ENCODE measurements at places on chromosomes 7 and 10.

- no peak for DNase-seq
Measured at GRCh38 chr7:39621784-39622411, 1.5 kb upstream of the RALA start.

- no peak for DNase-seq
Measured at GRCh38 chr10:4170633-4171314, 385.8 kb upstream of the KLF6 start.

DNA sequence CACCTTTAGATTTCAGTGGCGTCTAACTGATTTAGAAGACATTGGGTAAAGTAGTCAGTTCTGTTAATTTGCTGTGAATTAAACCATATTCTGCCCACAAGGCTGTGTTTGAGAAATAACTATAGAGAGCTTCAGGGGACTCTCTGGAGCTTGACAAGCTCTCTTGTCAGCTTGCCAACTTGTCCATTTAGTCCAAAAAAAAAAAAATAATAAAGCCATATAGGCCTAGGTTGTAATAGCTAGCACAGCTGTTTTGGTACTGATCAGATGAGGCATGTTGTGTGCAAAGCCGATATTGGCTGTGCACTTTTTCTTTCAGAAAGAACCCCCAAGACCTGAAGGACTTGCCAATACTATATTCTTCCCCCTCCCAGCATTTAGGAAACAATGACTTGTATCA, 20.2 kb upstream of the ZNF282 start:
- no peak for DNase-seq

DNA sequence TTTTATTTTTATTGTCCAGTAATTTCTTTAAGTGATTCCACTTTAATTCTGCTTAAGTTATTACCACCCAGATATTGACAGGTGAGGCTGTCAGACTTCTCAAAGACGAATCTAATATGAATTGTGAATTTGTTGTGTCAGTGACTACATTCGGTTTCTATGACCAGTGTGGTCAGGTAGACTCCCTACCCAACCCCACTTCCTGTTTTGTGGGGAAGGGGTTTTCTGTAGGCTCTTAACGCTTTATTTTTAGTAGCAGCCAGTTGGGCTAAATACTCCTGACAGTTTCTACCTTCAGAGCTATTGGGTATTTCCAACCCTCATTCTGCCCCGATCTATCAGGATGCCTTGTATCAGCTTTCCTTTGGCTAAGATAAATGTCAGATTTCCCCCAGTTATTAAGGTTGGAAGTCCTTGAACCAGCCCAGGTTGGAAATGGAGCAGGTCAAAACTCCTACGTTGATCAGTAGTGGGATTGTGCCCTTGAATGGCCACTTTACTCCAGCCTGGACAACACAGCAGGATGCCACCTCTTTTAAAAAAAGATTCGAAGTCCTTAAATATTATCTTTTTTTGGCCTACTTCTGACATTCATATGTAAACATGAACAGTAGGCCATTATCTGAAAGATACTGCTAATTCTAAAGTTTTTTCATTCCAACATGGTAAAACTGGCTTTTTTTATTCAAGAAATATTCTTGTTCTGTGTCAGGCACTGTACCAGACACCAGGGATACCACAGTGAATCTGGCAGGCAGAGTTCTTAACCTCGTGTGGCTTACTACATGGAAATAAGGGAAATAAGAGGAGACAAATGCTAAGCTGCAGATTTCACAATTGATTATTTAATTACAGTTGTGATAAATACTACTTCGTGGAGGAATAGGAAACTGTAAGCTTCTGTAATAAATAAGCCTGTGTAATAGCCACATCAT, 133.3 kb upstream of the SAMD8 start:
- no peak for DNase-seq

GRCh38 chr10:12597788-12598765, 248.7 kb downstream of the CAMK1D start:
- no peak for DNase-seq

DNA sequence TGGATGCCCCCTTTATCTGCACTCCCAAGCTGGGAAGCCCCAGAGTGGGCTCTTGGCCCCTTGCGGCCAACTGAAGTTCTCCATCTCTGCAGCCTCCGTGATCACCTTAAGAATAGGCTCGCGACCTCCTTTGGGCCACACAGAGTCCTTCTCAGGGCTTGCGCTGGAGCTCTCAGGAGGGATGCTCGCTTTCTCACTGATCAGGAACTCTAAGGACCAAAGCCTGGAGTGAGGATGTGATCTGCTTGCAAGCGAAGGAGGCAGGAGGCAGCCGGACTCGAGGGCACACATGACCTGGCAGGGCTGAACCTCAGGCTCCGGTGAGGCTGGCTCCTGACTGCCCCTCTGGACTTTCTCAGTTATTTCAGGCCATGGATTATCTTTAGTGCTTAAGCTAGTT, 192.1 kb upstream of the MKI67 start:
- DNase-seq: no peak

DNA sequence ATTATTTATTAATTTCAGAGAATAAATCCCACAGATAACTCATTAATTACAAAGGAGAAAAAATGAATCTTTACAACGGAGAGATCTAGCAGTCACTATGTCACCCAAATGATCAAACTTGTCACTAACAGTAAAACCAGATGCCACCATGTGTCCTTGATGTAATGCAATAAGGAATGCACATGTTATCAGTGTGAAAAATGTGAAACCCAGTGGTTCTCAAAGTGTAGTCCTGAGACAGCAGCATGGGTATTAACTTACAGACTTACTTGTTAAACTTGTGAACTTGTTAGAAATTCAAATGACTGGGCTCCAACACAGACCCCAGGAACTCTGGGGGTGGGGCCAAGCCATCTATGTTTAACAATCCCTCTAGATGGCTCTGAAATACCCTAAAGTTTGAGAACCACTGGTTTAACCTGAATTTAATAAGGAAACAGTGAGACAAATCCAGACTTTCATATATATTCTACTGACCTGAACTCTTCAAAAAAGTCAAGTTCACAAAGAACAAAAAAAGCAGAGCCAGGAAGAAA, 77.4 kb downstream of the RNLS start:
- DNase-seq: no peak

GRCh38 chr7:5754981-5755599, 26.4 kb downstream of the RNF216 start:
- no peak for DNase-seq

- no peak for DNase-seq
Measured at GRCh38 chr7:157503229-157503628, 166.4 kb downstream of the DNAJB6 start.

GRCh38 chr10:48511875-48512231, 93.0 kb downstream of the ARHGAP22 start:
- no peak for DNase-seq

DNA sequence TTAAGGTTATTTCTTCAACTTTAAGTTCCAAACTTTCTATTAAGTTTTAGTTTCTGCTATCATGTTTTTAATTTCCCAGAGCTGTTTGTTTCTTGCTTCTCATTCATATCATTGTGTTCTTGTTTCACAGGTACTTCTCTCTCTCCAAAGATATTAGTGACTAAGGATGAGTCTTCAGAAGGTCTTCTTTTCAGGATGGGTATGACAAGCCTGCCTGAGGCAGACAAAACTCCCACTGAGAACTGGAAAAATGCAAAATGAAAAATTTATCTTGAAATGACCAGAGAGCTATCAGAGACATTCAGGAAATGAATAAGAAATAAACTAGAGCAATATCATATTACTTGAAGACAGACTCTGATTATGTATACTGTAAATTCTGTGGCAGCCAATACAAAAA, 110.8 kb upstream of the EGFR start:
- DNase-seq: no peak

- peak; percentile 94 for DNase-seq
Measured at GRCh38 chr7:149873074-149873969, at the start of gene ATP6V0E2. Gene ATP6V0E2 (plus strand): TSS chr7:149873969. CDS start chr7:149874066, 97 bp downstream.

DNA sequence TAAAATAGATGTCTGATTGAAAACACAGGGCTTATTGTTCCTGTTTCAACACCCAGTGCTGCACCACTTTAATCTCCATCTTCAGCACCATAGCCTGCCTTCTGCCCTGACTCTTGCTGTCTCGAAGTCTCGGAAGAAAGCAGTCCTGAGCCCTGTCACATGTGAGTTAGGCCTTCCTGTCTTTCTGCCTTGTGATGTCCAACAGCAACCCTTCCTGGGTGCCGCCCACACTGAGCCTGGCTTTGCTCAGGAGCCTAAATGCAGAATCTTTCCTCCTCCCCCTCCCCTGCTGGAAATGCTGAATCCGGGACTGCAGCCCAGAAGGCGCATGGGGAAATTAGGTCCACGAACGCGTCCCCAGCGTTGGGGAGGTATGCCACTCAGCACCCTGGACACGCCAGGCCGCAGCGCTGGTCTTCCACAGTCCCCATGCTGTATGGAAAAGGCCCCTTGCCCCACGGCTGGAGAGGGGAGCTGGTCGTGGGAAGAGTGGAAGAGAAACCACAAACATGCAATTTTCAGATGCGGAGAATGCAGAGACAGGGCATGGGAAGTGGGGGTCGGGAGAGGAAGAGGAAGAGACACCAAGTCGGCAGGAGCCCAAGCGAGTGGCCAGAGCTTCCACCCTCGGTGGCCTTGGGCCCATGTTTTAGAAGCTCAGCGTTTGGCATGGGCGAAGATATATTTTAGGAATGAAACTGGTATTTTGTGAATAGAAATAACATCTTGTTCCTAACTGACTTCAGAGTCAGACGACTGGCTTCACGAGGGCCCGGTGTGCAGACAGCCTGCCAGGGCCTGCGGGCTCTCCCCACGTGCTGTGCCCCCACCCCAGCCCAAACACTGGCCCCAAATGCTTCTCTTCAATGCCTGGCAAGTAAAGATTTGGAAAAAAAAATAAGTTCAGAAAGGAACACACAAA, 656.1 kb upstream of the FOXK1 start:
- DNase-seq: no peak

GRCh38 chr7:54946764-54947163, 72.1 kb upstream of the EGFR start:
- DNase-seq: no peak

DNA sequence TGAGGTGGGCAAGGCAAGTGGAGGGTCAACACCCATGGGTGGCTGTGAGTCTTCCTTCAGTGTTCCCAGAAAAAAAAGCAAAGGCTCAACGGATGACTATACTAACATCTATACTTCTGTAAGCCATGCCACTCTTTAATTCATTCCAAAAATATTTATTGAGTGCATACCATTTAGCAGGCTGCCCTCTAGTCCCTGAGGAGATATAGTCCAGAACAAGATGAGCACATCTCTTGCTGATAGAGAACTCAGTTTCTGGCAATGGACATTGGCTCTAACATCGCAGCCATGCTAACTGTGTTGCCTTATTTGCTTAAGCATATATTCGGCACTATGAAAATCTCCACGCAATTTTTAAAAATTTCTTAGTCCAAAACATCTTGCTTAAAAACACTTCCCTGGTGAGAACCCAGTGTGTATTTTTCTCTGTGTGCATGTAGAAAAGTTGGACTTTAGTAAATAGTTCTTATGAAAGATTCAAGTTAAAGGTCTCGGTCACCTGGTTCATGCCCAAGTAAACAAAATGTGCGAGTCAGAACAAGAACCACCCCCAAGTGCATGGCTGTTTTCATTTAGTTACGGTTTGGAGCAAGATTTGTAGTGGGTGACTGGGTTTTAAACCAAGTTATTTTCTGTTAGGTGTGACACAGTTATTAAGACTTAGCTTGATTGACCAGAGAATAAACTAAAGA, 69.8 kb downstream of the MET start:
- no peak for DNase-seq

DNA sequence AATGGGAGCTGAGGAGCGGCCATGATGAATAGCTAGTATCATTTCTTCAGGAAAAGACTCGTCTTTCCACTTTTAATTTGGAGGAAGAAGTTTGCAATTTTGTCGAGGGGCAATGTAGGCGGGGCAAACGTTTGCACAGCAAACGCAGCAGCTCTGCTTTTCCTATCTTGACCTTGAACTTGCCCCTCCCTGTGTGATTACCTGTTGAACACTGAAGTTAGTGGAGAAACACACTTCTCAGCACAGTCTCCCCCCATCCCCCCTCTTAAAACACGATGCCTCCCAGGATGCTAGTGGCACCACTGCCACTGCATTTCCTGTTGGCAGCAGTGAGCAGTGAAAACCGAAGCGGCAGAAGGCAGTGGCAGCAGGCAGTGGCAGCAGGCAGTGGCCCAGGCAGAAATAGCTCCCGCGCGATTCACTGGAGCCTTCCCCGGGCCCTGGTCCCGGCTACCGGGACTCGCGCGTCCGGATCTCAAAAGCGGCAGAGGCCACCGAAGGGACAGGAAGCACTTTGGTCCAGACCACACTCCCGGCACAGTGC, at the start of gene EPDR1:
EPDR1 (plus strand) TSS at position 336 of the 544 bp plus-strand sequence. CDS start 300 bp downstream, outside the sequence.
- DNase-seq: peak; percentile 17

GRCh38 chr10:111079781-111080180, 3.0 kb downstream of the ADRA2A start:
- DNase-seq: no peak

- DNase-seq: no peak
Measured at GRCh38 chr7:69670701-69671100, 72.4 kb downstream of the AUTS2 start.

DNA sequence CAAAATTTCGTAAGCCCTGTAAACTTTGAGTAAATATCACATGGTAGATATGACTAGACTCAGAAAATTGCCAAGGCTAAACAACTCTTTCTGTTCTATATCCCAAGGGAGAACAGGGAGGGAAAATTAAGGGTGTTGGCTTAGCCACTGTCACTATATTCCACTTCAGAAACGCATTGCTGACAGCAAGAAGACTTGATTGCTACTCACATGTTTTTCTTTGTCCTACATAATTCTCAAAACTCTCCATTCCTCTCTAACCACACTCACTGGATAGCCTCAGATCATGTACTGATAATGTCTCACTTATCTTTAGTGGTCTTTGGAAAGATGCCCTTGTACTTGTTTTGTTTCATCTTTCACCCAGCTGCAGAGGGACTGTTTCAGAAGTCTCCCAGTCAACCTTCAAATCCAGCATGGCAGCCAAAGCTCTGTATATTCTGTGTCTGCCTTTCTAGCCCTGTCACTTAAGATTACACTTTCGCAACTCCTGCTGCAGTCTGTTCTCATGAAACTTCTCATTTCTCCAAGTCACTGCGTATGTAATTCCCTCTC, 582.4 kb upstream of the FZD8 start:
- no peak for DNase-seq

DNA sequence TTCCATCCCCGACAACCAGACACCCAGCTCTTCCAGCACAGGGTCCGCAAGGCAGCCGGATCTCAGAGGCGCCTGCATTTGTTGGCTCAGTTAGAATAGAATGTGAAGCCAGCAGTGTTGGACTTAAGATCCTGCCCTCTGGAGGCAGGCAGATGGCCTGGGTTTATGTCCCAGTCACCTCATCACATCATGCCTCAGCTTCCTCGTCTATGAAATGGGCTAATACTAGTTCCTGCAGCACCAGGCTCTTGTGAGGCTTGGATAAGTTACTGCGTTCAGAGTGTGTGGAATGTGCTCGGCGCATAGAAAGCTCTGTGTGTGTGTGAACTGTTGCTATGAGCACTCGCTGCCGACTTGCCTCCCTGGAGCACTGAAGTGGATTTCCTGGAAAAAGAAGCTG, 202.5 kb upstream of the GPR26 start:
- no peak for DNase-seq

Data from activated naive CD4-positive, alpha-beta T cell treated with anti-CD3 and anti-CD28 coated beads, Interleukin-2, amount 50 U/mL, for 16 hours (primary cell).